Activated B cell treated with CpG ODN at 0.5 μM for 24 hours (primary cell): ENCODE measurements at places on chromosomes 3 and 15.

GRCh38 chr15:74127954-74128784 is 2.2 kb upstream of the ISLR2 start:
- DNase-seq = no peak

GRCh38 chr3:24963762-24964625 is 464.1 kb upstream of the RARB start:
- no peak for DNase-seq

DNA sequence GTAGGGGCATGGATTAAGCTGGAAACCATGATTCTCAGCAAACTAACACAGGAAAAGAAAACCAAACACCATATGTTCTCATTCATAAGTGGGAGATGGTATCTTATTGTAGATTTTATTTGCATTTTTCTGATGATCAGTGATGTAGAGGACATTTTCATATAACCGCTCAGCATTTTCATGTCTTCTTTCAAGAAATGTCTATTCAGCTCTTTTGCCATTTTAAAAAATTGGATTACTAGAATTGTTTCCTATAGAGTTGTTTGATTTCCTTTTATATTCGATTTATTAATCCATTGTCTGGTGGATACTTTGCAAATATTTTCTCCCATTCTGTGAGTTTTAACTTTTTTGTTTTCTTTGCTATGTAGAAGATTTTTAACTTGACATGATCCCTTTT is 682.2 kb upstream of the BCHE start:
- DNase-seq = no peak

GRCh38 chr3:3627114-3627513 is 172.1 kb upstream of the LRRN1 start:
- DNase-seq = no peak
